ENCODE measurements at places on chromosomes 3 and 15. TPM values are rescaled to one million over a fixed set of nuclear protein-coding genes. Genes with fewer than 3 reads are reported as not detected.

Gene GOLGA6D
- polyA plus RNA-seq: not detected

Gene GCSAM
- polyA plus RNA-seq: not detected

Gene NR2E3
- not detected for polyA plus RNA-seq

Gene ACSBG1
- 34.7 TPM for polyA plus RNA-seq

Gene GPR156
- polyA plus RNA-seq: not detected

Gene ACVR2B
- polyA plus RNA-seq: 1.8 TPM

Gene NOX5
- not detected for polyA plus RNA-seq

Gene CPNE4
- polyA plus RNA-seq: 5.4 TPM

Gene RLBP1
- 1.1 TPM for polyA plus RNA-seq

Gene UQCC5
- 30.1 TPM for polyA plus RNA-seq

Gene PRSS50
- not detected for polyA plus RNA-seq

Gene GPR149
- not detected for polyA plus RNA-seq

Gene PLA2G4F
- polyA plus RNA-seq: not detected

Gene OXTR
- polyA plus RNA-seq: 0.42 TPM

Gene SNX22
- 13.4 TPM for polyA plus RNA-seq

Gene PIERCE2
- 4.2 TPM for polyA plus RNA-seq

Gene ROBO2
- 3.8 TPM for polyA plus RNA-seq

Gene MYO1E
- polyA plus RNA-seq: 35.8 TPM

Gene STARD9
- 1.6 TPM for polyA plus RNA-seq

Gene GLDN
- polyA plus RNA-seq: 10.0 TPM

Gene ARPC4
- polyA plus RNA-seq: 113 TPM

Gene CNTN3
- polyA plus RNA-seq: 0.29 TPM

Gene GRK7
- polyA plus RNA-seq: not detected

Gene RPP25
- polyA plus RNA-seq: 9.4 TPM

Gene CELSR3
- 23.1 TPM for polyA plus RNA-seq

Gene A4GNT
- polyA plus RNA-seq: not detected

Gene CLDN16
- not detected for polyA plus RNA-seq

Gene C3orf49
- not detected for polyA plus RNA-seq

Gene GBE1
- polyA plus RNA-seq: 6.4 TPM

Gene GMPS
- 61.0 TPM for polyA plus RNA-seq

Gene MAPKBP1
- 11.0 TPM for polyA plus RNA-seq

Gene NANOGP8
- polyA plus RNA-seq: not detected

All from brain (organoid and tissue), 16 donors.